Type B pancreatic cell (in vitro differentiated cells): ENCODE measurements at places on chromosomes 2 and 18.

DNA sequence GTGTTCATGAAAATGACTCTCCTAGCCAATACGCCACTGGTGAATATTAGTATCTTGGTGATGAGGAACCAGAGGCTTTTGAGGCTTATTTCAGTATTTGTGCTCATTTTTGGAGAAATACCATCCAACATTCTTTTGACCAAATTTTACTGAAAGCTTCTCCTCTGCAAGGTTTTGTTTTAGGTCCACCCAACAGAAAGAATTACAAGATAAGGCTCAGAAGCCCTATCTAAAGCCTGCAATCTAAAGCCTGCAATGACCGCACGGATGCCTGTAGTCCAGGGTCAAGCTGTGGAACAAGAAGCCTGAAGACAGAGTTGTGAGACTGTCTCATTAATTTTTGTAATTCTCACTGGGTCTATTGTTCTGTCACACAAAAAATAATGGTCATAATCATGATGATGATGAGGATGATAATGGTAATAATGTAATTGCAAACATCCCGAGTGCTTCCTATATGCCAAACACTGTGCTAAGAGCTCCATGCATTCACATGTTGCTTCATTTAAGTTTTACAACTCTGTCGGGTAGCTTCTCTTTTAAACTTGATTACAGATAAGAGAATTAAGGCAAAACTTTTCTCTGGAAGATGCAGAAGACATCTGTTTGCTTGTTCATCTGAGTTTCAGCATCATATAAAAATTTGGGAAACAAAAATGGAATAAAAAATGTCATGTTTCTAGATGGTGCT, 33.2 kb upstream of the NCOA1 start:
- H3K36me3 ChIP-seq: no peaks in the 10 kb centered on the region
- H3K27ac ChIP-seq: no peak overlapping the region
- no peak overlapping the region for H3K4me3 ChIP-seq
- peaks cover 10% of the 10 kb centered on the region for H3K4me1 ChIP-seq

GRCh38 chr2:66495788-66496640, 61.1 kb downstream of the MEIS1 start:
- peak overlapping the region; percentile 48 for H3K4me3 ChIP-seq
- peaks cover 69% of the 10 kb centered on the region for H3K4me1 ChIP-seq
- H3K27ac ChIP-seq: peak overlapping the region; percentile 91
- no peaks in the 10 kb centered on the region for H3K27me3 ChIP-seq
- no peak for DNase-seq
- H3K36me3 ChIP-seq: peaks cover 66% of the 10 kb centered on the region

DNA sequence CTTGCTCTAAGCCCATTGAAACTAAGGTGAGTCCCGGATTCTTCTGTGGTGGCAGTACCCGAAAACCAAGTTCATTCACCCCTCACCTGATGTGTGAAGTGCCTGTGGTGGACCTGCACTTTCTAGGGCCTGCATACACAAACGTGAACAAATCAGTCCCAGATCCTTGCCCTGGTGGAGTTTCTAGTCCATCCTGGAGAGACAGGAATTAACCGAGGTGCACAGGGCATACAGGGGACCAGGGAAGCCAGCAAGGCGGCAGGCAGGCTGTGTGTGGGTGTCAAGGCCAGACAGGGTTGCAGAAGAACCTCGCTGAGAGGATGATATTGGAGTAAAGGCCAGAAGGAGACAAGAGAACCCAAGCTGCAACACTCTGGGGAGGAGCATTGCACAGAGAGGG, 106.1 kb downstream of the SMIM21 start:
- peaks cover 4% of the 10 kb centered on the region for H3K36me3 ChIP-seq
- peaks cover 7% of the 10 kb centered on the region for H3K4me1 ChIP-seq
- H3K4me3 ChIP-seq: no peak overlapping the region
- H3K27ac ChIP-seq: no peak overlapping the region
- no peak for DNase-seq

DNA sequence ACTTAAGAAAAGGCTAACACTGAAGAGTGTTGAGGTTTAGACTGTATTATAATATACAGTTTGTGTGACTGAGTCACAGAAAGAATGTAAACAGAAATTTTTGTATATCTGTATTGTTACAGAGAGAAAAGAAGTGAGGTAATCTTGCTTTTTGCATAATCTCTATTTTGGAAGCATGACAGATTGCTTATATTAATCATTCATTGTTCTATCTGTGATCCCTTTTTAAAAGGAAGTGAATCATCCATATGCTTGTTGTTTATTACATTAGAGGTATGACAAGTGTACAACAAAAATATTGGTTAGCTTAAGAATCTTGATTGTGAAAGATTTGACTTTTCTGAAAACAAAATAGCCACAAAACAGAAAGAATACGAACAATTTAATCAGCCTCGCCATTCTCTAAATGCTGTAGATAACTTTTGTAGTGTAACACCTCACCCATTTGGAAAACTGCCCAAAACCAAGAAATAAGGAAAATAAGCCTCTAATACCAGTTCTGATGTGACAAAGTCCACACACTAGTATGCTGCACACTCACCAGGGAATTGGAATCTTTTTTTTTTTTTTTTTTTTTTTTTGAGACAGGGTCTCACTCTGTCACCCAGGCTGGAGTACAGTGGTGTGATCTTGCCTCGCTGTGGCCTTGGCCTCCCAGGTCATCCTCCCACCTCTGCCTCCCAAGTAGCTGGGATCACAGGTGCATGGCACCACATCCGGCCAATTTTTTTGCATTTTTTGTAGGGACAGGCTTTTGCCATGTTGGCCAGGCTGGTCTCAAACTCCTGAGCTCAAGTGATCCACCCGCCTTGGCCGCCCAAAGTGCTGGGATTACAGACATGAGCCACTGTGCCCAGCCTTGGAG, 91.5 kb upstream of the LPIN2 start:
- no peak for DNase-seq
- H3K4me3 ChIP-seq: no peak overlapping the region
- peak overlapping the region; percentile 42 for H3K27ac ChIP-seq
- no peaks in the 10 kb centered on the region for H3K36me3 ChIP-seq

GRCh38 chr2:136235546-136235945, 117.6 kb upstream of the CXCR4 start:
- H3K27me3 ChIP-seq: peaks cover 24% of the 10 kb centered on the region
- no peak overlapping the region for H3K27ac ChIP-seq
- peaks cover 5% of the 10 kb centered on the region for H3K4me1 ChIP-seq
- H3K36me3 ChIP-seq: no peaks in the 10 kb centered on the region
- no peak for DNase-seq

- peaks cover 55% of the 10 kb centered on the region for H3K36me3 ChIP-seq
- H3K4me1 ChIP-seq: peaks cover 8% of the 10 kb centered on the region
- no peak overlapping the region for H3K27ac ChIP-seq
- no peak for DNase-seq
- no peaks in the 10 kb centered on the region for H3K27me3 ChIP-seq
- no peak overlapping the region for H3K4me3 ChIP-seq
Observed at GRCh38 chr18:46891742-46892214, 25.5 kb downstream of the PIAS2 start.

DNA sequence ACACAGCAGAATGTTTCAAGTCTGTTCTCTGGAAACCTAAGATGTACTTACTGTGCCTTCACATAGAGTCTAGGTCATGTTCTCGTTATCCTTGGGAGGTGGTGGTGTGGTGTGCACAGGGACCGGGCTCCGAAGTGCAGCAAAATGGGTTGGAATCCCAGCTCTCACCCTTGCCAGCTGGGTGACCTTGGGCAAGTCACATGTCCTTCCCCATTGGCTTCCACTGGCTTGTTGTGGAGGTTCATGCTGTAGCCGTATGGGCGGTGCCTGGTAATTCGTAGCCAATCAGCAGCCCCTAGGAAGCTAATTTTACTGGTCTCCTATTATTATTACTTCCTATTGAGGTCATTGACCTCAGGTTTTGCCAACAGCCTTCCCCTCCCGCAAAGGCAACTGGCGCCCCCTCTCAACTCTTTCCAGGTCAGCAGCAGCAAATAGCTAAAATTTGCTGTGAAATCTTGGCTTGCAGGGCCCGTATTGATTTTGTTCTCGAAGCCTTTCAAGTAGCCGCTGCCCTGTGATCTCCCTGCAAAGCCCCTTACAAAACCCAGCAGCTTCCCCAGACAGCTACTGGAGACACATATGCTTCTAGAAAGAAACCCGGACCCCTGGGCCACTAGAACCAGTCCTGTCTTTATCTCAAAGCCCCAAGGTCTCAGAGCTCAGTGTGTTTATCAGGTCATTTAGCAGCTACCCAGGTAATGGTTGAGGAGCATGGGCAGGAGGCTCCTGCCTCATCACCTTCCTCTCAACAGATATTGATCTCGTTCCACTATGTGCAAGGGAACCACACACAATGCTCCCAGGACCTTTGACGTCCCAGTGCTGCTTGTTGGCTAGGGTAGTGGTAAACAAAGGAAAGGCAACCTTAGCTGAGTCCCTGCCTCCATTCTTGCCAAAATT, 66.5 kb upstream of the SLC1A4 start:
- DNase-seq: no peak
- H3K27me3 ChIP-seq: no peaks in the 10 kb centered on the region
- H3K4me1 ChIP-seq: peaks cover 2% of the 10 kb centered on the region
- no peak overlapping the region for H3K4me3 ChIP-seq
- no peak overlapping the region for H3K27ac ChIP-seq

DNA sequence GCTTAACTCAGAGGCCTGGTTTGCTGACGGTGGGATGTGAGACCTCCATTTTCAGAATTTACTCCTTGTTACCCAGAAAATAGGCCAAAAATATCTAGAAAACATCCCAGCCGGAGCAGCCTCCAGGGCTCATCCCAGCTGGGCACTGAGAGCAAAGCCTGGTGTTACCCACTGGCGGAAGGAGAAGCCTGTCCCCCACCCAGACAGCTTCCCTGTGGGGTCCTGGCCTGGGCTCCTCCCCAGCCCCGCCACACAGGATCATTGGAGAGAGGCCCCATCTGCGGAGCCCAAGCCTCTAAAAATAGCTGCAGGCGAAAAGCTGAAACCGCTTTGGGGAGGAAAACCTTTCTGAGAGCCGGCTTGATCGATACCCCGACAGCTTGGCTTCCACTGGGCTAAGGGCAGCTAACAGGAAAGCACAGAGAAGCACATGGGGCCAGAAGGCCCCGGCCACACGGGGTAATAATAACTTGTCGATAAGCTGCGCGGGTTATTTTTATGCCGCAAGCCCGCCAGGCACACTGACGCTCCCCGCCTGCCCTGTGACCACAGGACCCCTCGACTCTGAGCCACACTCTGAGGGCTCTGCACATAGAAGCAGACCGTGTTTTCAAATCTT, 26.9 kb upstream of the FAHD2A start:
- no peak overlapping the region for H3K27ac ChIP-seq
- peaks cover 14% of the 10 kb centered on the region for H3K27me3 ChIP-seq
- H3K4me3 ChIP-seq: no peak overlapping the region
- no peaks in the 10 kb centered on the region for H3K36me3 ChIP-seq
- no peak for DNase-seq

- H3K4me3 ChIP-seq: no peak overlapping the region
- H3K27ac ChIP-seq: no peak overlapping the region
- peaks cover 40% of the 10 kb centered on the region for H3K4me1 ChIP-seq
Observed at GRCh38 chr2:38496927-38497669, 105.6 kb downstream of the HNRNPLL start.

DNA sequence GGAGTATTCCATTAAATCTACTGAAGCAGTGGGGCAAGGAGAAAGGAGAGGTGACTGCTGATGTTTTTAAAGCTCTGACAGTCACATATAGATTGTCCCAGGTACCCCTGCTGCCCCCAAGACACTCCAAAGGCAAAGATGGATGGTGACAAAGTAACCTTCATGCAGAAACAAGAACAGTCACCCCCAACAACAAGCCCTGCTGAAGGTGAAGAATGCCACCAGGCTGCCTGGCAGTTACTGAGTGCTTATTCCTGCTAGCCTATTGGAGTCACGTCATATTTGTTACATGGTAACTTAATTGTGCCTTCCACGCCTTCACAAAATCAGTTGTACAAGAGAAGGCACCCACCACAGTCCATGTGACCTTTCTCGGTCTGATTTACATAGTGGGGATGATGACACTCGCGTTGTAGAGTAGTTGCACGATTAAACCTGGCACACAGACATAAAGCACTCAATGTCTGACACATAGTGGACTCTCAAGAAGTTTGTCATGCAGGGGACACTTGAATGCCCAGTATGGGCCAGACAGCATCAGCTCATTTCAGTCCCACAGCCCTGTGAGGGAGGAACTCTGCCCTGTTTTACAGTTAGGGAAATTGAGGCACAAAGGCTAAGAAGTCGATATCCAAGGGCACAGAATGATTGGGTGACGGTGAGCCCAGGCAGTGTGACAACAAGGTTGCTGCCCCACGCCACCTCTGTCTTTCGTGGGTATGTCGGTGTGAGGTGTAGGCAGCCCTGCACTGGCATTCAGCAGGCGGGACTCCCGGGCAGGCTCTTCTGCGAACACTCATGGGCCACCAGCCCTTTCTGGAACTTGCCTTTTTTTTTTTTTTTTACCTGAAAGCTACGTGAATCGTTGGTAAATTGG, 62.7 kb downstream of the ZCCHC2 start:
- no peak overlapping the region for H3K4me3 ChIP-seq
- peaks cover 12% of the 10 kb centered on the region for H3K4me1 ChIP-seq

DNA sequence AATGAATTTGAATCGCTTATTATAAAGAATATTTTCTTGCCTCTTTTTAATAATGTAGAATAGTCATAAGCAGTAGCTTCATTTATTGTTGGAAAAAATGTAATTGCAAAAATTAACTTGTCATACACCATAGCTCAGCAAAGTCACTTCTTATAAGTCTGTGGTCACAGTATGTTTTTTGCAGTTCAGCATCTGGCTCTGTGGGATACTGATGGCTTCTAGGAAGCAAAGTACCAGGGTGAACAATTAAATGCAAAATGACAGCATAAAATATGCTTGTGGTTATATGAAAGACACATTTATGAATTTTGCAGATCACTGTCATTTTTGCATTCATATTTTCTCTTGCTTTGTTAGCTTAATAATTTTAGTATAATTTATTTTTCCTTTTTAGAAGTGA, 116.5 kb downstream of the ZNF407 start:
- no peaks in the 10 kb centered on the region for H3K27me3 ChIP-seq
- peaks cover 21% of the 10 kb centered on the region for H3K4me1 ChIP-seq
- peaks cover 11% of the 10 kb centered on the region for H3K36me3 ChIP-seq
- H3K4me3 ChIP-seq: no peak overlapping the region

DNA sequence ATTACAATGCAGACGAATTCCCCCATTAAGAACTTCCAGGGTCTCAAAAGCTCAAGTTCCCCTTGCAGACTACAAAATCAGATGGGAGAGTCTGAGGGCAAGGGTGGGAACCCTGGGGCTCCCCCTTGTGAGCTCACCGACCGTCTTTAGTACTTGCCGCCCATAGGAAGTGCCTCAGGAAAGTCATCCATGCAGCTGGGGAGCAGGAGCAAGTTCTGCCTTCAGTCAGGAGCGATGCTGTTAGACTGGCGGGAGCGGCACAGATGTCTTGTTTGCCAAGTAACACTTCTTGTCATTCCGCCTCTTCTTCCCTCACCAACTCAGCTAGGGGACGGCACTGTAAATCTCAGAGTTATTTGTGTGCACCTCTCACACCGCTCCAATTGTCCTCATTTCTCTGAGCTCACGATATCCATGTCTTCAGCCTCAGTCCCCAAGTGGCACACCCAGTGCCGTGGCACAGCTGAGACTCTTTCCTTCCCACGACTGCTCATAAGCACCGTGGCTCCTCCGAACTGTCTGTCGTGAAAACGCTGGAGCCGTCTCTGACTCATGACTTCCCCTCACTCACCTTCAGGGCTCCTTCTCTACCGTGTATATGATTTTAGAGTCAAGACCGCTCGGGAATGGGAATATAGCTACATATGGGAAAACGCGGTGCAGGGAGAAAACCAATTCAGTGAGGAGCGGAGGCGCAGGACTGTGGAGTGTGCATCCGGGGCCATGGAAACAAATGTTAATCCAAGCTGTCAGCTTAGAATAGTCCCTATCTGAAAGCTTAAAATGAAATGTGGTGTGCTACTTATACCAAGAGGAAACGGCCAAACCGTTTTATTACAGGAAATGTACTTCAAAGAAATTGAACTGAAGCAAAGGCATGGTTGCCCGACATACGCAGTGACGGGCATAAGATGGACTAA, 34.0 kb downstream of the UXS1 start:
- no peak overlapping the region for H3K27ac ChIP-seq
- H3K27me3 ChIP-seq: no peaks in the 10 kb centered on the region
- H3K4me3 ChIP-seq: no peak overlapping the region
